NCI-H1105 (cell line): ENCODE measurements at places on chromosomes 11 and 22.
A peak's percentile ranks its signal among the peaks of the same experiment; 100 is the strongest.

DNA sequence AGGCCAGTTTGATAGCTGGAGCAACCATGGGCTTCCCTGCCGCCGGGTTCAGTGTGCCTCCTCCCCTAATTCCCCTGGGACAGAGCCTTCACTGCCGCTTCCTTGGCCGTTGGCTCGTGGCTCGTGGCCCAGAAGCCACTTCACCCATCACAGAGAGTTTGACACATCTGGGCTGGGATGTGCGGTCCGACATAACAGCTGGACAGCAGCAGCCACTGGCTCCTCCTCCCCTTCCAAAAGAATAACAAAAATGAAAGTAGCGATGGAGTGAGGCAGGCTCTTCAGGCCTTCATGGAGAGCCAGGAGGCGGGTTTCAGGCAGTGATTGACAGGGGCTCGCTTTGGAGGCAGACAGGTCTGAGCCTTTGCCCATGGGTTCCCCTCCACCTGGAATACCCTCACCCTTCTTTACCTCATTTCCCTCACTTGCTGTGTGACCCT lies 8.2 kb downstream of the CREB3L1 start:
- no peak for DNase-seq

- peak; percentile 38 for DNase-seq
Measured at GRCh38 chr22:40637183-40638150, 948 bp upstream of the MRTFA start.

GRCh38 chr11:76267556-76267955 lies 61.3 kb upstream of the WNT11 start:
- DNase-seq: no peak

DNA sequence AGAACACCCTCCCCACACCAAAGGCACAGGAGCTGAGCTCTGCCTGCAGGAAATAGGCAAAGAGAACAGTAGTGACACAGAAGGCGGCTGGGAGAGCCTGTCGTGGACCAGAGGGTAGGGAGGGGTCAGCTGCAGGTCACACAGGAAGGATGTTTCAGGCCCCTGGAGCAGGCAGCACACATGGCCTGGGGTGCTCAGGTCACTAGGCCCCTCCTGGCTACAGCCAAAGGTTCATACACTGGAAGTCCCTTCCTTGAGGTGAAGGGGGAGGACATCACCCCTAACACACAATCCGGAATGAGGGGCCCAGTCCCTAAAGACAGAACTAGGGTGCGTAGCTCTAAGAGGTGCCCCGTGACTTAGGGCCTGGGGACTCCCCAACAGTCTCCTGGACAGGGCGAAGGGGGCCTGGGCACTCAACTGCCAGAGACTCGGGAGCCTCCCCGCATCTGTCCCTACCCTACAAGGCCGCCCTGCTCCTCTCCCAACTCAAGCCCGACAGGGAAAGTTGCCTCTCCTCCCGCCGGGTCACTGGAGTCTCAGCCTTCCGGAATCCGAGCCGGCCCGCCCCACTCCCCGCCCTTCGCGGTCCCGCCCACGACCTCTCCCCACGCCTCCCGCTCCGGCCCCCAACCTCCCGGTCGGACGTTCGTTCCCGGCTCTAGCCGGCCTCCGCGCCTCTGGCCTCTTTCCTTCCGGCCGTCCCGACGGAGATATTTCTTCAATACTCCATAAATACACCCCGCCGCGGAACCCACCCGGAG lies at the start of gene CYB5R2:
TSS of gene CYB5R2 (minus strand) at position 541 of the 764 bp plus-strand sequence. CDS start 675 bp downstream, outside the sequence.
- no peak for DNase-seq

GRCh38 chr11:73520353-73521061 lies 77.4 kb downstream of the FAM168A start:
- DNase-seq: peak; percentile 30

DNA sequence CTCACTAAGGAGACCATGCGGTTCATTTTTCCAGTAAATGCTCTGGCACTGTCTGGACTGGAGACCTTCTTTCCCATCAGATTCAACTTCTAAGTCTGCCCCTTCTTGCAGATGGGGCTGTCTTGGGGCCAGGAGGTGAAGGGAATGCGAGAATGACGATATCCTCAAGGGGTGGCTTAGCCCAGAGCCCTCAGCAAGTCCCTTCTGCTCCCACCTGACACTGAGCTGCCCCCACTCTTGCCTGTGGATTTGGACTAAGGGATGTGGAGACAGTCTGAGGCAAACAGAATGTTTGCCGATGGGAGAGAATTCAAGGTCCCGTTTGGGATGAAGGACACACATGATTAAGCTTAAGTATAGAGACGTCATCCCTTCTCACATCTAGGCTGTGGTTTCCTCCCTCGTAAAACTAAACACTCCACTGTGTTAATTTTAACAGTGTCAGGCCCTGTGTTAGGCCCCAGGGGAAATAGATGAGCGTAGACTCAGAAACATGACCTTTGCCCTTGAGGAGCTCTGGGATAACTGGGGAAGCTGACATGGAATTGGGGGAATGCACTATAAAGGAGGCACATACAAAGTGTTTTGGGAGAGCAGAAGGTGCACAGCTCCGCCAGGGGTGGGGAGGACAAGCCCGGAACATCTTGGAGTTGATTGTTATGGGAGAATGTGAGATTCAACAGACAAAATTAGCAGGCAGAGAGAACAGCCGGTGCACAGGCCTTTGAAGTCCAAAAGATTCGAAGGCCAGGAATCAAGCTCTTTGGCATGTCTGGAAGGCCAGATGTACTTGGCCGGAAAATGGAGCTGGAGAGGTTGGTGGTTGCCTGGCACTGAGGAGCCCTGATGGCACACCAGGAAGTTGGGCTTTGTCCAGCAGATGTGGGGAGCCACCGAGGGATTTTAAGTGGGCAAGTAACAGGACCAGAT lies 71.6 kb downstream of the ST3GAL4 start:
- no peak for DNase-seq

DNA sequence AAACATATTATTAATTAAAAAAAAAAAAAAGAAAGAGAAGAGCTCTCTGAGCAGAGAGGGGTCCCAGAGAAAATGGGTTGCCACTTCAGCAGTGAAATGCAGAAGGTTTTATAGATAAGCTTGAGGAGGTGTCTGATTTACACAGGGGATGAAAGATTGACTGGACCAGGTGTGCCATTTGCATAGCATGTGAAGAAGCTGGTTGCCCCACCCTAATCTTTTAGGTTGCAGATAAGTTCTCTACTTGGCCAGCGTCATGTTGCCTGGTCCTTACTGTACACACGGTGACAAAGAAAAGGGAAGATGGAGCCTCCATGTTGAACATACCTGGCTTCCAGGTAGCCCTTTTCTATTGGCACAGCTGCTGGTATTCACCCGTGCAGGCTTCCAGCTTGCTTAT lies 41.4 kb downstream of the MS4A2 start:
- DNase-seq: no peak

DNA sequence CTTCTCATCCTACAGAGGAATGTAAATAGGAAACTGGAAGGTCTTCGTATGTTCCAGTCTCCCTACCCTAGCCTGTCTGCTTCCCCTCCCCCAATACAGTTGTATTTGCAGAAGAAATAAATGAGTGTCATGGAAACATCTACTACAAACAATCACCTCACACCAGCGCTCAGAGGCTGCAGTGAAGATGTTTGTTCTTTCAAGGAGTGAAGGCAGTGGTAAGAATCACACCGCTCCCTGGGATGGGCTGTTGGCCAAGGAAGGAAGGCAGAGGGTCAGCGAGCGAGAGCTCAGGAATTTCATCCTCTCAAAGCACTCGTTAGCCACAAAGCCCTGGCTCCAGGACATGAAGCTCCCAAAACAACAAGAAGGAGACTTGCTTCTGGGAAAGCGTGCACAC lies 1.1 kb upstream of the IGSF9B start:
- no peak for DNase-seq

- DNase-seq: no peak
Measured at GRCh38 chr11:9760193-9760575, 96.3 kb downstream of the SWAP70 start.

GRCh38 chr11:45147891-45148675 lies 1.6 kb downstream of the PRDM11 start:
- no peak for DNase-seq

DNA sequence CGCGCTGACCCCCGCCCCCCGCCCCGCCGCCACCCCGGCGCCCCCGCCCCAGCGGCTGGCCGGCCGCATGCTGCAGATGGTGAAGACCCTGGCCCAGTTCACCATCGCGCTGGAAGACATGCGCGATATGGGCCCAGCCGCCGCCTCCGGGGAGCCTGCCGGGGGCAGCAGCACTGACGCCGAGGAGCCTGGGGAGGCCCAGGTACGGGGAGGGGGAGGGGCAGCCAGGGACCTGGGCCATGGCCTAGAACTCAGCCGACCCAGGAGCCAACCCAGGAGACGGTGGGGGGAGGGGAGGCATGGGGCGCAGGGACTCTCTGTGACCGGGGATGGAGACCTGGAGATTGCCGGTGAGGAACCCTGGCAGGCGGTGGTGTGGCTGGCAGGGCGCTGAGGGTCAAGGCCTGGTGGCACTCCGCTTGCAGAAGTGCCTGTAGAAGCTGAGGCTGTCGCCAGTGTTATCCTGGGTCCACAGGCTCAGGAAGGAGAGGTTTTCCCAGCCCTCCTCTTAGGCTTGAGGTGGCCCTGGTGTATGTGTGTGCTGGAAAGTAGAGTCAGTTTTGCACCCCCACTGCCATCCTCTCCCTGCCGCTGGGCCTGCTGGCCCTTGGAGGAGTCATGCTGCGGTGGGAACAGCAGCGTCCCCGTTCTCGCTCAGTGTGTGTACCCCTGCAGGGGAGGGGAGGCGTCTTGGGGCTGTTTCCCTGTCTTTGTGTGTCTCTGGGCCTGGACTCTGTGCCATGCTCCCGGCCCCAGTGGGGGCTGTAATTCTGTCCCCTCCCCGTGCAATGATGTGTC lies 32.9 kb upstream of the RELT start:
- DNase-seq: no peak

DNA sequence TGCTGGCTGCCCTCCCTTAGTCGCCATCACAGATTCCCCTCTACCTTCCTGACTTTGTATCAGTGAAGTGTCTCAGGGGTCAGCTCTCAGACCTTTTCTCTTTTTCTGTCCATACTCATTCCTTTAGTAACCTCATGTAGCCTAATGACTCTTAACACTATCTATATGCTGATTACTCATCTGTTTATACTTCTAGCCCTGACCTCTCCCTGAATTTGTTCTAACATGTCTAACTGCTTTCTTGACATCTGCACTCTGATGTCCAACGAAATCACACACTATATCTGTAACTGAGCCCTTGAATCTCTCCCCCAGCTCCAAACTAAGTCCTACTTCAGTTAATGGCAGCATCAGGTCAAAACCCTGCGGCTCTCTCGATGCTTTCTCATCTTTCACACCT lies 135.8 kb upstream of the TIMP3 start:
- DNase-seq: no peak
